ENCODE measurements at places on chromosomes 4 and X. TPM values are rescaled to one million over a fixed set of nuclear protein-coding genes. Genes with fewer than 3 reads are reported as not detected.
A peak's percentile ranks its signal among the peaks of the same experiment; 100 is the strongest.

DNA sequence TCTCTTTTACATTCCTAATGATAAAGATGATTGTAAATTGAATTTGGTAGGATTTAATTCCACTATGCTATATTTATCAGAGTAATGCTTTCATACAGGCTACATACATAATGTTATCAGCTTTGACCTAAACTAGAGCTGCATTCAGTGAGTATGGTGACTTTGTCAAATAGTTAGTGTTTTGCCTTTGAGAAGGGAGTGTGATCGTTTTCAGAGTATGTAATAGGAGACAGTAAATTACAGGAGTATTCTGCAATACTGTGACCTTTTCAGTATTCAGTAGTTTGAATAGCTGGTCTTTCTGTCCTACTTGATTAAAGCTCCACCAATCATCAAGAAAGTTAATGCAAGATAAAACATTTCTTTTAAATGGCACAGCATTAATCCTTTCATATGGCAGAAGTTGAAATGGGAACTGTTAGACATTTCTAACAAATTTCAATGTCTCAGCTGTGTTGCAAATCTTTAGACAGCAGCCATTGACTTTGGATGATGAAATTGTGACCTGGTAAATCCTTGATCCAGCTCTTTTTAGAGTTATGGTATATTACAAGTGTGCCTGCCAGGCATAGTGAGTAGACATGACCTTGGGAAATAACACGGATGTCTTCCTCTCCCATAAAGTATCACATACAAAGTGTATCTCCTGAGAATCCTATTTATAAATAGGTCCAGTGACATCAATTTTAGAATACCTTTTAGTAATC is 455.3 kb downstream of the KCTD8 start:
- no peak for DNase-seq

DNA sequence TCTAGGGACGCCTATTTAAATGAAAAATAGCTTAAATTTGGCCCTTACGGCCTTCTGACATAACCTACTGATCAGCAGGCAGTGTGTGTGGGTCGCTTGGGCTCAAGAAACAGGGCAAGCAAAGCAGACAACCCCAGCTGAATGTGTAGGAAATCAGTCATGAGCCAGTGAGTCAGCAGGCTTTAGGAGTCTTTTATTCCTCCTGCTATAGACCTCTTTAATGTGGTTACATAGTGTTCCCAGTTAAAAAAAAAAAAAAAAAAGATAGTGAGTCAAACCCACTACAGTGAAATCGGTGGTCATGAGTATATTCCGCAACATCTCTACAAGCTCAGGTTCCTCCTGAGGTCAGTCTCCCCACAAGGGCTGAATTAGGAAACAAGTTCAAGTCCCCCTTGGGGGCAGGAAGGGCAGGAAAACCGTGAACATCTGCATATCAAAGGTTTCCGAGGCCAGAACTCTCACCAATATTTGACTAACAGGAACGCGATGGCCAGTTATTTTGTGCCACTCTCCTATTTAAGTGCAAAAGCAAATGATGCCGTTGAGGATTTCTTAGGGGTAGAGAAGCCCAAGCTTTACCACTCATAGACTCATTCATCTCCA is 32.7 kb downstream of the ACSL1 start:
- peak; percentile 85 for DNase-seq

GRCh38 chr4:126697748-126698147 is 935.0 kb upstream of the INTU start:
- DNase-seq = no peak

GRCh38 chr4:83223781-83224180 is 60.8 kb downstream of the COQ2 start:
- DNase-seq = no peak

GRCh38 chr4:162401021-162401420 is 237.2 kb upstream of the FSTL5 start:
- no peak for DNase-seq

- DNase-seq = no peak
Measured at GRCh38 chrX:153921511-153922446, 4.3 kb downstream of the ARHGAP4 start.

DNA sequence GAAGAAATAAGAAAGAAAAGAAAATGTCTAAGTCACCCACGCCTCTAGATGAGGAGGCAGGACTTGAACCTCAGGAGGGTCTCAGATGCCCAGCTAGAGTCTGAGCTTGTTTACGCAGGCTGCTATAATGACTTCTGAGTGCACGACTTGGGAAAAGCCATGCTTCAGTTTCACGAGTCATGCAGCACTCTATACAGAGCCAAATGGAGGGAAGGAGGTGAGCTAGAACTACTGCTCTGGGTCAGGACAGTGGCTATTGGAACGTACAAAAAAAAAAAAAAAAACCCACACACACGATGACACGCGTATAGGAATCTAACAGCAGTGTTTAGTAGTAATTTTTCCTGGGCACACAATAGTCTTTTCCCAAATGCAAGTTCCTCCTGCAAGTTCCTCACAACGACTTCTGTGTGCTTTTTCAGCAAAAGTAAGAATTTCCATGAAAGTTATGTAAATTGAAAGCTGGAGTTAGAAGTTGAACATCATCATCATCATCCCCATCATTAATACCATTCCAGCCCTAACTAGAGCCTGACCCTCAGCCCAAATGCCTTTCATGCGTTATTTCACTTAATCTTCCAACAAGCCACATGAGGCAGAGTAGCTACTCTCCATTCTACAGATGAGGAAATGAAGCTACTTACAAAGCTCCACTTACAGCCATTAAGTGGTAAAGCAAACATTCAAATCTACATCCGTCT is 36.6 kb downstream of the IRF2 start:
- no peak for DNase-seq

- no peak for DNase-seq
Measured at GRCh38 chr4:20044966-20045365, 206.7 kb upstream of the SLIT2 start.

DNA sequence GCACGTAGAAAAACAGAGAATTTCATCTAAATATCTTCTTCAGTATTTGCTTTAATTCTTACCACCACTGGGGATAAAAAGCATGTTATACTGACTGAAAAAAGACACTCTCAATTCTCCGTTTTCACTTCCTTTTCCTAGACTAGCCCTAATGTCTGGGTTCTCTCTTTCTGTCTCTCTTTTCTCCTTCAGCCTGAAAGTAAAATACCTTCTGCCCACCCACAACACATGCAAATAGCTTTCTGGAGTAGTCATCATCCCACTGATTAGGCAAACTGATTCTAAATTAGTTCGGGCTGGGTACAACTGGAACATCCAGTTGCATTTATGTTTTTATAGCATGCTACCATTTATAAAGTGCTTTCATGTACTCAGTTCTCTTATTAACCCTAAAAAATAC is 142.4 kb upstream of the ANKRD50 start:
- DNase-seq = no peak

DNA sequence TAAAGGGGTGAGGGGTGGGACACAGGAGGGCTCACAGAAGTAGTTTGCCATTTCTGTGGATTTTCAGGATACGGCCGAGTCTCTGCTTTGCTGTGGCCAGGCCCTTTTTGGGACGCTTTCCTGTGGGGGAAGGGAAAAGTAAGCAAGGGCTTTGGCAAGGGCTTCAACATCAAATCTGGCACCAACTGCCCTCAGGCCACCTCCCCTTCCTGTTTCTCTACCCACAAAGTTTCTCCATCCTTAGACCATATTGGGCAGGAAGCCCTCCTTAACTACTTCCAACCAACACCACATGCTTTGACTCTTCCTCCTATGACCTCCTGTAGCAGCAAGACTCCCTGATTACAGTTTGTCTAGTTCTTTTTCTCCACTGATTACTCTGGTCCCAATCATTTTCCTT is 105.1 kb downstream of the PHF8 start:
- DNase-seq = peak; percentile 11

DNA sequence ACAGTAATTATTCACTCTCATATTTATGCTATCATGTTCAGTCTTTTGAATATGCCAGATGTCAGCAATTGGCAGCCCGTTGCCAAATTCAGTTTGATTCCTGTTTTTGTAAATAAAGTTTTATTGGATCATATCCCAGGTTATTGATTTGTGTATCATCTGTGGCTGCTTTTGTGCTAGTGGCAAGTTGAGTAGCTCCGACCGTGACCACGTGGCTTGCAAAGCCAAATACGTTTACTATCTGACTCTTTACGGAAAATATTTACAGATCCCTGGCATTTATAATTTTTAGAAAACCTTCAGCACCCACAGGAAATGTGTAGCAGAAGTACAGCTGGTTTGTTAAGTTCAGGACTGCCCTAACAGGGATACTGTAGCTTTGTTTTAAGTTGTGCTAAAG is 67.4 kb downstream of the VCX2 start:
- no peak for DNase-seq

GRCh38 chr4:99863804-99864203 is 30.4 kb downstream of the LAMTOR3 start:
- no peak for DNase-seq

DNA sequence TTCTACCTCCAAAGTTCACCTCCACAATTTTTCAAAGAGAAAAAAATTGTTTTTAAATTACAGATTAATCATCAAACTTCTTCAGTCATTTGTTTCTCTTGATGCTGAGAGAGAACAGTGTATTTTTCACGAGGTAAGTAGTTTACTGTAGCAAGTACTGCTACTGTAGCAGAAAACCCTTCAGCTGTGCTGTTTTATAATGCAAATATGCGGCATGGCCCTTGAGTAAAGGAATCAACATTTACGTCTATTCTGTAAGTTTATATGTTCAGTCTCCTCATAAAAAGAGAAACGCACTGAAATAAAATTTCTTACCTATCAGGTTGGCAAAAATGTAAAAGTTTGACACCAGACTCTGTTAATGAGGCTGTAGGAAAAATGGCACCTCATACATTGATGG is 399.0 kb downstream of the NKX6-1 start:
- no peak for DNase-seq

DNA sequence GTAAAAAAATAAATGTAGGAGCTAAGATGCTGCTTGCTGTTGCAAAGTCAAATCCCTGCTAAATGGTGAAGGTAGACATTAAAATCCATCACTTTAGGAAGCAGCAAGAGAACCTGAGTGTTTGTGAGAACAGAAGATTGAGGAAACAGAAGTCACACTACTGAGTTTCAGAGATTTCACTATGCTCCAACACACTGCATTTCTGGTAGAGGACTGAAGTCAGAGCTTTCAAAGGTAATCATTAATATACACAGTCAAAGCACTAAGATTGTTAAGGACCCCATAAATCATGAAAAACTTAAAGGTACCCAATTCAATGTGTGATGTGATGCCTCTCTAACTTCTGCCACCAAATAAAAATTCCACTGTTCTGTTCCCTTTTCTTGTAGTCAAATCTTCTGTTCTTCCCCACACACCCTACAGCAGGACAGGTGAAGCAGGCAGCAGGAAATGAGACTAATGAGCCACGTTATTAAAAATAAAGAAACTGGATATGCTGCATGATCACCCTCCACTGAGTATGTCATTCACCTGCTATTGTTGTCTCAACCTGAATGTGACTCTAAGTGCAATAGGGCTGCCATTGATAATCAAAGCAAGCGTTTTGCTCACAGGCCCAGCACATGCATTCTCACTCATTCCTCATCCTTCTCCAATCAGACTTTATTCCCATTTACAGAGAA is 28.9 kb upstream of the APELA start:
- no peak for DNase-seq

DNA sequence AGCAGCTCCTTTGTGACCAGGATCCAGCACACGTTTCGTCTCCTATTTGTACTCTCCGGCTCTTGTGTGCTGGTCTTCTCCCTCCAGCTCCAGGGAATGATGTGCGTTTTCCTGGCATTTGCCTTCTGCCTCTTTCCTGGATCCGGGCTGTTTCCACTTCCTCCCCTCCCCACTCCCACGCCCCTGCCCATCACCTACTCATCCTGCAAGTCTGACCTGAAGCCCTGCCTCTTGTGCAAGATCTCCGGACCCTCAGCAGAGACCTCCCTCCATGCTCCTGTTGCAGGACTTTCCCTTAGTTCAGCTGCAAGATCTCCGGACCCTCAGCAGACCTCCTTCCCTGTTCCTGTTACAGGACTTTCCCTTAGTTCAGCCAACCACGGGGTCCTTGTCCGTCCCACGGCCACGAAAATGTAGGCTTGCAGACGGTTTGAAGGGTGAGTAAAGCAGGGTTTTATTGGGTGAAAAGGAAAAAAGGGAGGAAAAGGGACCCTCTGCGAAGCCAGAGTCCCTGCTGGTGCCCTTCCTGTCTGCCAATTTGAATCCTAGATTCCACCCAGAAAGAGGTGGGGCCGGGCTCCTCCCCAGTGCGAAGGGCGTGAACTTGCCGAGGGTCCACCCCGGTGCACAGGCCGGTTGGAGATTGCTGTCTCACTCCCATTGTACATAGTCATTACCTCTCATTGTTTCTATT is 74.4 kb upstream of the IRF2 start:
- no peak for DNase-seq

DNA sequence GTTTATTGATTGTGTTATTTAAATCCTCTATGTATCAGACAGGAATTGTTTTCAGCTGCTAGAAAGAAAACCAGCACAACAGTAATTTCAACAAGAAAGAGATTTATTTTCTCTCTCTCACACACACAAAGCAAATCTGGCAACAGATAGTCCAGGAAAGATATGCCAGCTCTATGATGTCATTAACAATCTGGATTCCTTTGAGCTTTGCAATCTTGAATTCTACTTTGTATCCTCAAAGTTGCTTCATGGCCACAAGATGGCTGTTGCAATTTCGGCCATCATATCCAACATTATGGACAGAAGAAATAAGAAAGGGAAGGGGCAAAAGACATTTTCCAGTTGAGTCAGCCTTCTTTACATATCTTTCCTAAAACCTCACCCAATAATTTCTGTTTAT is 19.8 kb upstream of the FMR1 start:
- DNase-seq = no peak

GRCh38 chrX:47864785-47865184 is 28.1 kb downstream of the ZNF81 start:
- no peak for DNase-seq

GRCh38 chrX:960821-961220 is 251.6 kb downstream of the CRLF2 start:
- no peak for DNase-seq

GRCh38 chrX:42443267-42443666 is 334.7 kb downstream of the PPP1R2C start:
- no peak for DNase-seq

DNA sequence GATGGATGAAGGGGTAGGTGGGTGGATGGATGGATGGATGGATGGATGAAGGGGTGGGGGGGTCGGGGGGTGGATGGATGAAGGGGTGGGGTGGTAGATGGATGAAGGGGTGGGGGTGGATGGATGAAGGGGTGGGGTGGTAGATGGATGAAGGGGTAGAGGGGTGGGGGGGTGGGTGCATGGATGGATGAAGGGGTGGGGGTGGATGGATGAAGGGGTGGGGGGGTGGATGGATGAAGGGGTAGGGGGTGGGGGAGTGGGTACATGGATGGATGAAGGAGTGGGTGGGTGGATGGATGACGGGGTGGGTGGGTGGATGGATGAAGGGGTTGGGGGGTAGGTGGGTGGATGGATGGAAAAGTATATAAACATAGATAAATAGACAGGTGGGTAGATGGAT is 74.2 kb downstream of the PRKX start:
- no peak for DNase-seq

GRCh38 chr4:66219401-66219800 is 549.1 kb upstream of the EPHA5 start:
- DNase-seq = no peak

- DNase-seq = no peak
Measured at GRCh38 chr4:73669410-73670183, 49.4 kb upstream of the RASSF6 start.

ASB11 gene
- total RNA-seq = under 0.01 TPM

CCDC110 gene
- total RNA-seq = not detected

CCNA2 gene
- 4.6 TPM for total RNA-seq

AMBN gene
- not detected for total RNA-seq

PLXNA3 gene
- total RNA-seq = 12.1 TPM

MTNR1A gene
- not detected for total RNA-seq

UXT gene
- total RNA-seq = 257 TPM

LPAR4 gene
- total RNA-seq = 0.27 TPM

NAP1L2 gene
- total RNA-seq = 2.4 TPM

RELL1 gene
- 63.0 TPM for total RNA-seq

IL2RG gene
- 119 TPM for total RNA-seq

All from hematopoietic multipotent progenitor cell (in vitro differentiated cells).